ENCODE measurements at places on chromosomes 13 and 19. TPM values are rescaled to one million over a fixed set of nuclear protein-coding genes. Genes with fewer than 3 reads are reported as not detected.

PEAK3 gene
- total RNA-seq, result not detected

C19orf67 gene
- not detected for total RNA-seq

VAV1 gene
- not detected for total RNA-seq

TMEM150B gene
- not detected for total RNA-seq

COMMD6 gene
- total RNA-seq, result 69.0 TPM

MKNK2 gene
- 76.0 TPM for total RNA-seq
